Brain (organoid and tissue), 16 donors: ENCODE measurements at places on chromosomes 16 and 17. TPM values are rescaled to one million over a fixed set of nuclear protein-coding genes. Genes with fewer than 3 reads are reported as not detected.

SHPK gene
- 11.6 TPM for polyA plus RNA-seq

WNT9B gene
- not detected for polyA plus RNA-seq

CLEC3A gene
- polyA plus RNA-seq, result not detected

HSD17B2 gene
- polyA plus RNA-seq, result not detected

ABCC3 gene
- polyA plus RNA-seq, result 0.97 TPM

RAB11FIP4 gene
- polyA plus RNA-seq, result 49.1 TPM

FMNL1 gene
- polyA plus RNA-seq, result 26.1 TPM
